SJSA1 (cell line): ENCODE measurements at places on chromosomes 11 and 22. TPM values are rescaled to one million over a fixed set of nuclear protein-coding genes. Genes with fewer than 3 reads are reported as not detected.
A peak's percentile ranks its signal among the peaks of the same experiment; 100 is the strongest.

ANO5 gene
- total RNA-seq = not detected in 2 replicates

BBOX1 gene
- total RNA-seq = not detected in 2 replicates

SCGB1A1 gene
- not detected in 2 replicates for total RNA-seq

IZUMO1R gene
- total RNA-seq = not detected in 2 replicates

RIBC2 gene
- total RNA-seq = not detected in 2 replicates

STT3A gene
- total RNA-seq = 72.3 and 123 TPM in 2 replicates

HEPN1 gene
- not detected in 2 replicates for total RNA-seq

DNA sequence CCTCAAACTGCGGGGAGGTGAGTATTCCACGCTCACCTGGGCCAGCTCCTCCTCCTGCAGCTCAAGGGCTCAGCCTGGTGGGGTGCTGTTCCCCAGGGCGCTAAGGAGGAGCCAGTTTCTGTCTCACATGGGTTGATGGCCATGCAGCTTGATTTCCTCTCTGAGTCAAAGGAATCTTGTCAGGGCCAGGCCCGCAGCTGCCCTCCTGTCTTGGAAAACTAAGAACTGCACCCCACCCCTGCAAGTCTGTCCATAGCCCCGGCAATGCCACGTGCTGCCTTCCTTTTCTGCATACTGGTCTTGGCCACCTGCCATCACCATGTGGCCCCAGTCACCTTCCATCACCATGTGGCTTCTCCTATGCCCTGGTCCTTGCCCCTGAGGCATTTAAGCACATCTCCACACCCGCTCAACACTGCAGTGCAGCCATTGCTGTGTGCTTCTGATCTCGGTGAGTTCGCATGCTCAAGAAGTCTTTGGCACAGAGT lies 35.2 kb upstream of the CLDN5 start:
- DNase-seq = no peak

DNA sequence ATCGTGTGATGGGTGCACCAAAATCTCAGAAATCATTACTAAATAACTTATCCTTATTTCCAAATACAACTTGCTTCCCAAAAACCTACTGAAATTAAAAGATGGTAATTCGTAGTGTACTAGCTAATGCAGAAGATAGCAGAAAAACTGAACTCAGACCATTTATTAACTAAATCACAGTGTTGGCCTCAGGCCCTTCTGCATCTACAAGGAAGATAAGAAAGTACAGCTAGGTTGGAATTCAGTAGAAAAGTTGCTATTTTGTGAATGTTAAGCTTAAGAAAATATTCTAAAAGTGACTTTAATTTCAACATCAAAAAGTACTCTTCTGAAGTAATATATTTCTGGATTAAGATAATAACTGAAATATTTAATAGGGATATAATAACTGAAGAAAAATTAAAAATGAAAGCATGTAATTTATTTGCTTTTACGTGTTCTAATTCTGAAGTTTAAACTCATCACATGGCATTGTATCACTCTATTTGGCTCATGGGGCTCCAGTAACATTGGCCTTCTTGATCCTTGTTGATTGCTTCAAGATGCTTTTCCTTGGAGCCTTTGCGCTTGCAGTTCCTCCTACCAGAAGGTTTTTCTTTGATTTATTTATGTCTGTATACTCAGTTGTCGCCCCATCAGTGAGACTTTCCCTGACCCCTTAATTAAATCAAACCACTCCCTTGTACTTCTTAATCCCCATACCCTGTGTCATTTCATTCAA lies 847.9 kb upstream of the ANO3 start:
- DNase-seq = no peak

GRCh38 chr11:134575504-134576230 lies 163.6 kb upstream of the B3GAT1 start:
- DNase-seq = no peak

DNA sequence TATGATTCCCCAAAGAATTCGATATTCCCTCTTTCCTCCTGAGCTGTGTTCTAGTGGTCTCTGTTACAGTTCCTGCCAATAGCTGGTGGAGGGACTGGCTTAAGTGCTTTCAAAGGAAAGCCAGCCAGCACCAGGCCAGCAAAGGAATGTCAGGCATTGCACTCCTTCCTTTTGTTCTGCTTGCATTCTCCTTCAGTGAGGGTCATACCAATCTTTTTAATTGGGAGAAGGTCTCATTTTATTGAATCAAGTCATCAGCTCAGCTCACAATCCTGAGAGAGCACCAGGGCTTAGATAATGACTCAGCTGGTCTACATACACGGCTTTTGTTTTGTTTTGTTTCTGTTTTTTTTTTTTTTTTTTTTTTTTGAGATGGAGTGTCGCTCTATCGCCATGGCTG lies 222.9 kb downstream of the NAV2 start:
- DNase-seq = peak; percentile 64

DNA sequence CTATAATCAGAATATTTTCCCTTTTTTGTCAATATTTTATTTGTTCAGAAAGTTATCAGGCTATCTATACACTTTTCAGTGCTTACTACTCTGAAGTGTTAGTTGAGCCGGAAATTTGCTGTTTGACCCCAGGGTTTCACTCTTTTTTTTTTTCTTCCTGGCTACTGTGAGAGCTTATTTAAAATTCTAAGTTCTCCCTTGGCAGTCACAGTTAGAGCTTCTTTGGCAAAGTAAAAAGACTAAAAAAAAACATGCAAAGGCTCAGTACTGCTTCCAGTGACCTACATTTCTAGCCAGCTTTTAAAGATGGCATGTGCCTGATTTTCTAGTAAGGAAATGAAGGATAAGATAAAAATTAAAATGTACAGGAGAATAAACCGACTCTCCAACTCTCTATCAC lies 48.4 kb downstream of the ELP4 start:
- no peak for DNase-seq

- DNase-seq = no peak
Observed at GRCh38 chr11:92964471-92964870, 5.0 kb upstream of the MTNR1B start.

- peak; percentile 65 for DNase-seq
Observed at GRCh38 chr22:45441138-45441537, 27.6 kb downstream of the RIBC2 start.

GRCh38 chr11:15584158-15584557 lies 469.4 kb downstream of the INSC start:
- no peak for DNase-seq

DNA sequence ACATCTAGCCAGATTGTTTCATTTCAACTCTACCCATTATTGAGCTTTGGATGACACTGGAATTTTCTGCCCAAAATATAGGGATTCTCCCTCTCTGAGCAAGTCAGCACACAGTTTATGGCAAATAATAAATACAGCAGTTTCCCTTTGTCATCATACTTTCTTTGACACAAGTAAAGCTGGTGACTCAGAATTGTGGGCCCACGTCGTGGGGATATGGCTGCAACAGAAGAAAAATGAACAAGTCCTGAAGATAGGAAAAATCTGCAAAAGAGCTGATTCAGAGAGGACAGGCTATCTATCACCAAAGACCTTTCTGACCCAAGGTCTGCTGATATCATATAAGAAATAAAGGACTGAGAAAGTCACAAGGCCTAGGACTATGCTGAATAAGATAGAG lies 236.3 kb upstream of the ZC3H12C start:
- DNase-seq = no peak

DNA sequence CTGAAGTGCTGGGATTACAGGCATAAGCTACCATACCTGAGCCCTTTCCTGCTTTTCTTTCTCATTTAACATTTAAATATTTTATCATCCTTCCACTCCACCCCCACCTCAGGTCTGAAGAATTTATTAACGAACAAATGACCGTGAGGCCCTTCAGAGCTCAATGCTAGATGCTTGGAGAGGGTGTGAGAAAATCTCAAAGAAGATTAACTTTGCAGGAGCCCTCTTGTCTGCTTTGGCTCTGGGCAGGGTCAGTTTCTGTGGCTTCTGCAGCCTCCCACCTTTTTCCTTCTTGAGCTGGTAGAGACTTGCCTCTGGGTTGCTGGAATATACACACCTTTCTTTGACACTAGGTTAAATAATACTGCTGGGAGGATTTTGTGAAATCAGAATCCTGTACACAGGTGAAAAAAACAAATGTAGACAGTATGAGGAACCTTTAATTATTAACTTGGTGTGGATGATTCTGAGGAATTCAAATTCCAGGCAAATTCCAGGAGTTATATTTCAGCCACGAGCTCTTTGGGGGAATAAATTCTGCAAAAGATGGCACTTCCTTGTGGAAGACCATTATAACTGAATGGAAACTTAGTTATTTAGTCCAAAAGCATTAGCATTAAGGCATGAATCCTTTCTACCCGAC lies 3.4 kb upstream of the ZBTB44 start:
- DNase-seq = no peak

- peak; percentile 68 for DNase-seq
Observed at GRCh38 chr11:64331569-64332371, 8.2 kb upstream of the CCDC88B start.
